ENCODE measurements at places on chromosomes 2 and 18.
A peak's percentile ranks its signal among the peaks of the same experiment; 100 is the strongest.

DNA sequence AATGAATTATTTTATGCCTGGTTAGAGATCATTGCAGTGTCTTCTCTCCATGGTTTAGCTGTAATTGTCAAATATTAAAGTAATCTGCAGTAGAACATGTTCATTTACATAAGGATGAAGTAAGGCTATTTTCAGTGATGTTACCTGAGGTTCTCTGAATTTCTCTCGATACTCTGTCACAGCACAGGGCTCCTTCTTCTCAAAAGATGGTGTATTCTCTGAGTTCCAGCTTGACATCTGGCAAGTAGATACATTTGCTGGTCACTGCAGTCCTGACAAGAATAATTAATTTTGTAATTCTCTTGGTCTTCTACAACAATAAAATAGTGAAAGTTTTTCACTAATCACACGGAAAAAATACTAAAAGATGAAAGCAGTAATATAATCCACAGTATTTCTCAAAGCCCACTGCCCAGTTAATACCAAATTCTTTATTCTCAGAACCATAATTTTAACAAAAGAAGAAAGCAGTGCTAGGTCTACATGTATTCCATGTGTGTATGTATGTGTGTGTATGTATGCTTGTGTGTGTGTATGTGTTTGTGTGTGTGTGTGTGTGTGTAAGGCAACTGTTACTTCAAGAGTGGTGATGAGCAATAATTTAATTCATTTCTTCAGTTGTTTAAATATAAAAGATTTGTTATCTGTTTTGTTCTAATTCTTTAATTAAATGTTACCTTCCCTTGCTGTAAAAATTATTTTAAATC, 1165.5 kb upstream of the SLC39A10 start:
- DNase-seq: no peak

GRCh38 chr2:149271575-149271974, 58.8 kb upstream of the LYPD6 start:
- no peak for DNase-seq

DNA sequence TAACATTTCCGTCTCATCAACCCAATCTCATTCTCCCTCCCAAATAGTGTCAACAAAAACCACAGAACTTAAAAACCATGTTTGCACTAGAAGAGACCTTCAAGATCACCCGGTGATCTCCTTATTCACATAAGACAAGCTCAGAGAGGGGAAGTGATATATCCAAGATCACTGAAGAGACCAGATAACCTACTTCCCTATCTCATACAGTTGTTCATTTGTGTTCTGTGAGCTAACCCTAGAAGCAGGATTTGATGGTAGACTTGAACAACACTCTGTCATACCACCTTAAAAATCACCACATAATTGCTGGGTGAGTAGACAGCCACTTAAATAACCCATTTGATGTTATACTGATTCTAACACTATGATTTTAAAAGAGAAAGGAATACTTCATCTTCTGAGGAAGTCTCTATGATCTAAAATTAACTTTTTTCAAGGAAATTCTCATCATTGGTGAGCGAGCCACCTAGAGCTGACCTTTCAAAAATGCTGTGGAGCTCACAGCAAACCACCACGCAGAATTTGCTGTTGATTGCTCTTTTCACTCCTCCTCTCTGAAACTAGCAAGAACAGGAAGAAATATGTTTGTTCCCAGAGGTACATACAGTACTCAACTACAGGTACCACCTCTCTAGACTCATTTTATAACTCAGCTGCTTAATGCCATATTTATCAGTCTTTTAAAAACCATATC, 15.1 kb downstream of the AAK1 start:
- DNase-seq: no peak

DNA sequence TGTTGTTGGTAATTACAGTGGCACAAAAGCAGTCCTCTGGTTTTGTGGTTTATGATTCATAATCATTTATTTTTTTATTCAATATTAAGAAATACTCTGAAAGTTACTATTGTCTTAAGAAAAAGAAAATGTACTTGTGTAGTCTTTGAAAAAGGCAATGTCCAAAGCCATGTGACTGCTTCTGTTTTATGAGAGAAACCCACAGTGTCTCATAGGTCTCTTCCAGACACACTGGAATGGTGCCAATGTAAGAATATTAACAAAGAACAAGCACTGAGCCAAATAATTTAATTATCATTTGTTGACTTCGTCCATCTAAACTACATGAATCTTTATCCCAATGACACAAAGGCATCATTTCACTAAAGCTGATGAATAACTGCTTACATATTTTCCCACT, 62.5 kb downstream of the RPRM start:
- DNase-seq: no peak

GRCh38 chr2:20687260-20687832, 20.4 kb downstream of the GDF7 start:
- no peak for DNase-seq

DNA sequence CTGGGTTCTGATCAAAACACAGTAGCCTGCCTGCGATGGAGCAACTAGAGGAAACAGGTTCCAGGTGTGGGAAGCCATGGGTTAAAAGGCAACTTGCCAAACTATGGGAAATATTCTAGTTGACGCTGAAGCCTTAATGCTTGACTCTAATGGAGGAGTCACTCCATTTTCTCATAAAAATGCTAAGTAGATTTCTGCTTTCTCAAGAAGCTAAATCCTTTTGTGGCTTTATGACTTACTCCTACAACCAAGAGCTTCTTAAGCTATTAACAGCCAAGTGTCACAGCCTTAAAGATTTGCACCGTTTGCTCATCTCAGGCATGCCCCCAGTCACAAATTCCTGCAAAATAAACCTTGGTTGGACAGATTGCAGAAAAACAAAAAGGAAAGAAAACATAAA, 25.2 kb downstream of the ANKRD44 start:
- DNase-seq: no peak

DNA sequence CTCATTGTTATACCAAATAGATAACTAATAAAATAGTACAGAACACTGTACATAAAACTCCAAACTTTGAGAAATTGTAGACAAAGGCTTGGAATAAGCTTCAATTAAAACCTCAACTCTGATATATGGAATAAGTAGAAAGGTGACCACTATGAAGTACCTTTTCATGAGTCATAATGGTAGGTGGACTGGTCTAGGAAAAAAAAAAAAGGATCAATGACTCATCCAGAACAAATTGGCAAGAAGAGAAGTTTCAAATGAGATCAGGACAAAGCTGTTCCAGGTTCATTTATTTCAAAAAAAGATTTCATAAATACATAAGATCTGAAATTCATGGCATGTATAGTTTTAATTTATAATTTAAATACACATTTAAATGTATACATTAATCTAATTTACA, 769.7 kb downstream of the SUCLG1 start:
- no peak for DNase-seq

GRCh38 chr2:60643747-60644146, 90.3 kb upstream of the BCL11A start:
- DNase-seq: no peak

GRCh38 chr2:222538535-222538934, 114.2 kb downstream of the SGPP2 start:
- no peak for DNase-seq

DNA sequence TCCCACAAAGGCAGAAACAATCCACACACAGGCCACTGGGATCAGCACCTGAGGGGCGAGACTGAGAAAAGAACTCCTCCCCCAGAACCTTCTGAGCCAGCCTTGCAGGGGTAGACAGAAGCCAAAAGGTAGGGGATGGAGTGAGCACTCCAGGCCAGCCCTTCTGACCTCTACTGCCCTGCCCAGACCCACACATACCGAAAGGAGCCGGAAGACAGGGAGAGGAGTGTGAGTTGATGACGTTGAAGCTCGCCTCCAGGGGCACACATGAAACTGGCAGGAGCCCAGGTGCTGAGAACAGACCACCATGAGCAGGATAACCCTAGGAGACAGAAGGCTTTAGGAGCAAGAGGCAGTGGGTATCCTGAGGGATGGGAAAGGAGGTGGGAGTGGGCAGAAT, 1.8 kb downstream of the SLC23A3 start:
- no peak for DNase-seq

DNA sequence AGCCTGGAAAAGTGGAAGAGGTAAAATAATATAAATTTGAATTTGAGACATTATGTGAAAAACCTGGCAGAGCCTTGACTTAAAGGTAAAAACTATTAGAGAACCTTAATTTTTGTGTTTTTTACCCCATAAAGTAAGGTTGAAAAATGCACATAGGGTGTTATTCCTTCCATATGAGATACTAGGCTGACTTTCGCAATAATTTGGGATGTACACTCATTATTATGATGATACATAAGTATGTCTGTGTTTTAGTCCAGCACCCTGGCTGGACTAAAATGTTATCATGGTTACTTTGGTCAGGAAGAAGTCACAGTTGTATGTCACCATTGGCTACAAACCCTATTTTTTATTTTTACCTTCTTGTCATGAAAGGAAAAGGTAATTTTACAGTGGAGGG, 19.8 kb downstream of the NEMP2 start:
- no peak for DNase-seq

- no peak for DNase-seq
Measured at GRCh38 chr18:65279668-65280305, 471.0 kb upstream of the CDH7 start.

DNA sequence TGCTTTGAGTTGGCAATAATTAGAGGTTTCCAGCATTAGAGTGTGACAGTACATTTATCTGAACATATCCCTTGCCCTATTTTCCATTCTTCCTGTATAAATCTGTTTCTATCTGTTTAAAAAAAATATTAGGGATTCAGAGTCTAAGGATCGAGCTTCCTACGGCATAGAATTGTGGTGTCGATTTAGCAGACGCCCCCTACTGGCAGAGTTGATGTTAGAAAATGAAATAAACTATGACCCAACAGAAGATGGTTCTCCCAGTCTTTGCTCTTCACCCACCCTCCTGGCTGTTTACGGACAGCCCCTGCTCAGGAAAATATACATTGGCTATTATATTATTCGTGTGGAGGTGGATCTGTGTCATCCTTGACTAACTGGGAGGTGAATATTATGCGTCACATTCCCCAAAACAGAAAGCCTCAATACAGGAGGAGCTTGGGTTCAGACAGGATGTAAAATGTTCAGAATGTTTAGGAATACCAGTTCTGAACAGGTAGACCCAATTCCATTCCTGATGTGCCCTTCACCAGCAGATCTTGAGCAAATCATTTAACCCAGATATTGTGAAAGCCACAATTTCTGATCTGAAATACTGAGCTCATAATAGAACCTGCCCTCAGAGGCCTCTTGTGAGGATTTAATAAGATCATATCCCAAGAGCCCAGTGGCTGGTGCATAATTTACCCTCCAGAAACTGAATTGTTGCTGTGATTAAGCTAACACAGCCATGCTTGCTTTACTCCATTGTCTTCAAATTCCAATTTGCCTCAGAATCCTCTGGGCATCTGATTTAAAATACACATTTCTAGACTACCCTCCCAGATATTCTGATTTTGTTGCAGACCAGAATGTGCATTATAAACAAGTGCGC, 10.8 kb upstream of the ERMN start:
- DNase-seq: peak; percentile 34

DNA sequence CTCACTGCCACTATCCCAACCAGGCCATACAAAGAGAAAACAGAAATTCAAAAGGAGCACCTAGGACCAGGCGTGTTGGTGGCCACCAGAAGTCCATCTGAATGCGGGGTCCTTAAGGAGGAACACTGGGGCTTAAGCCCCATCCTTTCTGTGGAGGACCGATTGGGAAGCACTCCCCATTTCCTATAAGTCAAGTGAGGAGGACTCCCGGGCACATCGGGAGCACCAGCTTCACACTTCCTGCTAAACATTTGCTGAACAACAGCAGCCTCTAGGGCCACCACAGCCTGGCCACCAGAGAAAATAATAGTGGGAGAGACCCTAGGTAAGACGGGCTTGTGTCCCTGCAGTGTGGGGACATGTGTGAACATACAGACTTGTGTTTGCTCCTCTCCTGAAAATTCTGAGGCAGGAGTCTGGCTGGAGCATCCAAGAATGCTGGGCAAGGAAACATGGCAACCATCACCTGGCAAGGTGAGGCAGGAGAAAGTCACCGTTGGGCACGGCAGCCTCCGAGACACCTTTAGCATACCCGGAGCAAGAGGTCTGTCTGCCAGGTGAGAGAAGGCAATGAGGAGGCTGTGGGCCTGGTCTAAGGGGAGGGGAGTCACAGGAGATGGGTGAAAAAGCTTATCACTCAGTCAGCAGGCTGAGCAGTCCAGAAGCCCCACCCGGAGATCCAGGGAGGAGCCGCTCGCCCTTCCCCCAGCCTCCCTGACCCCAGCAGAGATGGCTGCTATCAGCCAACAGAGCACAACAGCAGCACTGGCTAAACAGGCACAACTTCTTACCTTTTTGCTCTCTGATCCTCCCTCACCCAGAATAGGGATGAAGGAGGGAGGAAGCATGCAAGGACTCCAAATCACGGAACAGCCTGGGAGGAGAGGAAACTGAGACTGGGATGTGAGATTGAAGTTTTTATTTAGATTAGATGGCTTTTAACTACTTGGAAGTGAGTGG, 282.3 kb downstream of the EIPR1 start:
- DNase-seq: no peak

DNA sequence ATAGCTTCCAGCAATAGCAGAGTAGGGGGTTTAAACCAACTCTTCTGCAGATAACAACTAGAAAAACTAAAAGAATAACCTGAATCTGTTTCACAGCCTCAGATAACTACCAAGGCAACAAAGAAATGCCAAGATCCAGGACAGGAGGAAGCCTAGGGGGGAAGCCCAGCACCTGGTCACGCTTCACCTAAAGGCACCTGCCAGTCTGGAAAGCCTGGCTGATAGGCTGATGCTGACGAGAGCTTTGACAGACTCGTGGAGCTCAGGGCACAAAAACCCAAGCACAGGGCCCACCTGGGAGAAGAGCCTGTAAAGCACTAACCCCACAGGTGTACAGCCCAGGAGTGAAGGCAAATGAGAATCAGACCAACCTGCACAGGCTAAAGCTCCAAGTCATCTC, 22.6 kb downstream of the EIPR1 start:
- no peak for DNase-seq

DNA sequence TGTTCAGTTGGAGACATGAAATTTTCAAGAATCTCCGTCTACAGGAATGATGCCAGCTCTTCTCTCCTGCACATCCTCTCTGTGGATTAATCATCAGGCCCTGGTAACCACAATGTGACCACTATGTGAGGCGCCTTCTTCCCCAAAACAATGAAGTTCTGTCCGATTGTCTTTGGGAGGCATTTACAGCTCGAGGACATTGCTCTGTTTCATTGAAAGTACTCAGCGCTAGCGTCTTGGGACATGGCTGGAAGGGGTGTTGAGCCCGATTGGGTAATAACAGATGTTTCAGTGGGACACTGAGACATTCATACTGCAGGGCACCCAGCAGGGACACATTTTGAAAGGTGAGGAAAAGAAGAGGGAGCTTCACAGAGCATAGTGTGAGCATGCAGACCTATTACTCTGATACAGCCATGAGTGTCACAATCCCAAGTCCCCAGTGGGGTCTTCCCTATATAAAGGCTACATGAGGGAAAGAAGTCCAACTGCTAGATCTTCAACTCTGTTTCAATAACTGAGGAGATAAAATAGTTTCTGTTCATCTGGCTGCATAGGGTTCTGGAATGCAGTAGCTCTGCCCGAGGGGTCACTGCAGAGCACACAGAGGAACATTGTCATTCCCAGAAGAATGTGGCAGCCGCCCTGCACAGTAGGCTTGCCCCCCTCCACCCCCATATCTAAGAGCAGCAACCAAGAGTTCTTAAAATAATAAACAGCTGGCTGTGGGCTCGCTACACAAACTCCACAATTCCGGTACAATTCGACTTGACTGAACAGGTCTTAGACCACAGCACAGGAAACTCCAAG, 237.3 kb downstream of the OSR1 start:
- DNase-seq: no peak

- DNase-seq: no peak
Measured at GRCh38 chr2:144468823-144469595, 50.9 kb downstream of the ZEB2 start.
